ENCODE measurements at places on chromosomes 6 and 20. TPM values are rescaled to one million over a fixed set of nuclear protein-coding genes. Genes with fewer than 3 reads are reported as not detected.

ARMC2 gene
- total RNA-seq, result 1.3 TPM

BTNL2 gene
- total RNA-seq, result not detected

RAET1E gene
- 3.8 TPM for total RNA-seq

BEND3 gene
- 3.6 TPM for total RNA-seq

RAD21L1 gene
- not detected for total RNA-seq

ACTL10 gene
- total RNA-seq, result not detected

BHLHE23 gene
- total RNA-seq, result not detected

RNF8 gene
- total RNA-seq, result 23.7 TPM

Measured in A549 treated with GW870086 at 1 μM for 4 hours (cell line).